Amniotic epithelial cell (primary cell): ENCODE measurements at places on chromosomes 2 and 18.
A peak's percentile ranks its signal among the peaks of the same experiment; 100 is the strongest.

DNA sequence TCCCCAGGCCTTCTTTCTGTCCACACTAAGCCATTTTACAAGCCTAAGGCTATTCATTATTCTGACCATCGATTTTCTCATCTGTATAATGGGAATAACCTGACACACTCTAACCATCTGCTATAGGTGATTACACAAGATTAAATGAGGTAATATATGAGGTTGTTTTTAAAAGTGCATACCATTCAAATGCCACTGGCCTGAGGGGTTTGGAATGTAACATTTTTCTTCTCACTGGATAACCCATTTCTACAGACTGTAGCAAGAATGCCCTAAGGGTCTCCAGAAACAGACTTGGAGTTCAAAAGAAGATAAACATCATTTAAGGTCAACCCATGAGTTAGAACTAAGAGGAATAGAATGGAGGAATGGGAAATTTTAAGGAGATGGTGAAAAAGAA is 111.7 kb upstream of the SETBP1 start:
- no peak for DNase-seq

GRCh38 chr2:43634604-43635306 is 2.3 kb upstream of the PLEKHH2 start:
- peak; percentile 92 for DNase-seq

DNA sequence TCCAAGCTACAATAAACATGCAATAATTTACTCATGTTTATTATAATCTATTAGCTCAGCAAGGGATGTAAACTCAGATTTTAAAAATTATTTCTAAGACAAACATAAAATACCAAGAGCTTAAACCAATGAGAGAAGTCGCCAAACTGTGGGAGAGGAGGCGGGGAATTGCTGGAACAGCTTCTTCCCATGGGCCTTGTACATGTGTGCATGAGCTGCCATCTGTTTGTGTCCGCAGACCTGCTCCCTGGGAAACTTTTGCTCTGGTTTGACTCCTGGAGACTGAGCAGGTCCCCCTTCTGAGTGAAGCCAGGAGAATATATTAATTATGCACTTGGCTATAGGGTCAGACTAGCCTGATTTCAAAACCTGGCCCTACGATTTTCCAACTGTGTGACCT is 655.9 kb upstream of the SOX11 start:
- DNase-seq: no peak

DNA sequence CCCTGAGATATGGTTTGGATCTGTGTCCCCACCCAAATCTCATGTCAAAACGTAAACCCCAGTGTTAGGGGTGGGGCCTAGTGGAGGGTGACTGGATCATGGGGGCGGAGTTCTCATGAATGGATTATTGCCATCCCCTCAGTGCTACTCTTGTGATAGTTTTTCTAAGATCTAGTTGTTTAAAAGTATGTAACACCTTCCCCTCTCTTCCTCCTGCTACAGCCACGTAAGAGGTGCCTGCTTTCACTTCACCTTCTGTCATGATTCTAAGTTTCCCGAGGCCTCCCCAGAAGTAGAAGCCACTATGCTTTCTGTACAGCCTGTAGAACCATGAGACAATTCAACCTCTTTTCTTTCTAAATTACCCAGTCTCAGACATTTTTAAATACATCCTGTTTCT is 16.9 kb downstream of the PUM2 start:
- no peak for DNase-seq

DNA sequence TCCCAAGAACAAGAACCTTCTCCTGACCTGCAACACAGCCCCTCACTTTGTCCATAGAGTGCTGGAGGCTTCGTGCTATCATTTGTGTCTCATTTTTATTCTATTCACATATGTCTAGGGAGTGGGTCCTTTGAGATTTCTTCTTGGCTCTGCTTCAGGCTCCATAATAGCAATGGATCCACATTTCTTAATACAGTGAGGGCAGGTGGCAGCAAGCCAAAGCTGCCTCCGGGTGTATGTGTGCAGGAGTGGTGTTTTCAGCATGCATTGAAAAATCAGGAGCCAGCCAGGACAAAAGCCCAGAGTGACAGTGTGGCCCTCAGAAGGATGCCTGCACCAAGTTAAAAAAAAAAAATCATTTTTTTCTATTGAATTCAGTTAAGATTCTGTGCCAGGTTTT is 115.1 kb upstream of the PELI1 start:
- DNase-seq: no peak
